ENCODE measurements at places on chromosomes 2 and 18.

GRCh38 chr2:28408764-28409599 is 16.3 kb downstream of the FOSL2 start:
- DNase-seq = no peak

DNA sequence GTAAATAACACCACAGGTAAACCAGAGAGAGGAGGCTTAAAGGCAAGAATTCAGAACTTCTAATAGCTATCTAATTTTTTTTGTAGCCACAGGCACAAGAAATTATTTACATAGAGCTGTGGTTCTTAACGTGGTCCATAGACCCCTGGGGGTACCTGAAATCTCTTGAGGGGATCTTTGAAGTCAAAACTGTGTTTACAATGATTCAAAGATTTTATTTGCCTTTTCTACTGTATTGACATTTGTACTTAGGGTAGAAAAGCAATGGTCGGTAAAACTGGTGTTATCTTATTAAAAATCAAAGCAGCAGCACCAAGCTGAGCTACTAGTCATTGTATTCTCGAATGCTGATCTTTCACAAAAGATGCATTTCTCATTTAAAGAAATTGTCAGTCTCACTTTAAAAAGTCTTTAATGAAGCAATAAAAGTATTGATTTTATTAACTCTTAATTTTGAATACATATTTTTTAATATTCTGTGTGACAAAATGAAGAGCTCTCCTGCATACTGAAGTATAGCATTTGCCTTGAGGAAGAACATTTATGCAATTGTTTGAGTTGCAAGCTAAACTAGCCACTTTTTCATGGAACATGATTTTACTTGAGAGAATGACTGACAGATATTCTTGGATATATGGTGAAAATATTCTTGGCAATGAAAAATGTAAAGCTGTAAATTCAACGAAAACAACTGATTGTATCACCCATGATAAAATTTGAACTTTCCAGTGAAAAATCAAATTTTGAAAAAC is 25.6 kb upstream of the KLHL14 start:
- DNase-seq = no peak

- no peak for DNase-seq
Observed at GRCh38 chr2:118321432-118322105, 233.3 kb downstream of the INSIG2 start.

- no peak for DNase-seq
Observed at GRCh38 chr2:169050476-169051240, 18.7 kb upstream of the DHRS9 start.

GRCh38 chr2:38181806-38182491 is 106.0 kb upstream of the CYP1B1 start:
- no peak for DNase-seq

GRCh38 chr2:85999061-85999831 is 106.4 kb downstream of the POLR1A start:
- no peak for DNase-seq

GRCh38 chr2:125172181-125172580 is 1147.1 kb downstream of the CNTNAP5 start:
- no peak for DNase-seq

GRCh38 chr2:224158831-224159230 is 119.7 kb upstream of the SERPINE2 start:
- no peak for DNase-seq

- DNase-seq = no peak
Observed at GRCh38 chr18:4060427-4061281, 394.5 kb downstream of the DLGAP1 start.

Data from hepatic stellate cell (primary cell).